Effector CD4-positive, alpha-beta T cell (primary cell): ENCODE measurements at places on chromosomes 3 and 15.

DNA sequence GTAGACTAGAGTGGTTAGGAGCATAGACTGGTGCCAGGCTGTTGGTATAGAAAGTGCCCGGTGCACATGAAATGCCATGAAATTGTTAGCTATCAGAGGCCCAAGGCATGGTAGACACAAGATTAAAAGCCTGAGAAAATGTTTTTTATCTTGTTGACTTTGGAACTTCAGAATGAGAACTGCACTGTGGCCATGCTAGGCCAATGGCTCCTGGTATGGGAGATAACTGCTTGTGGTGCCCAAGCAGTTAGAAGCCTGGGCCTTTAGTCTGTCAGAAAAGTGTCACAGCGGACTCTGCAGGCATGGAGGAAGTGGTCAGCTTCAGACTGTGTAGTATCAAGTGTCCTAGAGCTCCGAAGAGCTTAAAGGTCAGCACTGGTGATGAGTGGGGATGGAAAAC lies 11.9 kb downstream of the FYCO1 start:
- no peak for DNase-seq

GRCh38 chr3:46996689-46997452 lies 17.4 kb downstream of the NBEAL2 start:
- DNase-seq, result no peak

GRCh38 chr3:175664911-175665310 lies 805.8 kb downstream of the NAALADL2 start:
- DNase-seq, result no peak

- DNase-seq, result no peak
These were observed 235.3 kb upstream of the MME start for GRCh38 chr3:154844863-154845262.

DNA sequence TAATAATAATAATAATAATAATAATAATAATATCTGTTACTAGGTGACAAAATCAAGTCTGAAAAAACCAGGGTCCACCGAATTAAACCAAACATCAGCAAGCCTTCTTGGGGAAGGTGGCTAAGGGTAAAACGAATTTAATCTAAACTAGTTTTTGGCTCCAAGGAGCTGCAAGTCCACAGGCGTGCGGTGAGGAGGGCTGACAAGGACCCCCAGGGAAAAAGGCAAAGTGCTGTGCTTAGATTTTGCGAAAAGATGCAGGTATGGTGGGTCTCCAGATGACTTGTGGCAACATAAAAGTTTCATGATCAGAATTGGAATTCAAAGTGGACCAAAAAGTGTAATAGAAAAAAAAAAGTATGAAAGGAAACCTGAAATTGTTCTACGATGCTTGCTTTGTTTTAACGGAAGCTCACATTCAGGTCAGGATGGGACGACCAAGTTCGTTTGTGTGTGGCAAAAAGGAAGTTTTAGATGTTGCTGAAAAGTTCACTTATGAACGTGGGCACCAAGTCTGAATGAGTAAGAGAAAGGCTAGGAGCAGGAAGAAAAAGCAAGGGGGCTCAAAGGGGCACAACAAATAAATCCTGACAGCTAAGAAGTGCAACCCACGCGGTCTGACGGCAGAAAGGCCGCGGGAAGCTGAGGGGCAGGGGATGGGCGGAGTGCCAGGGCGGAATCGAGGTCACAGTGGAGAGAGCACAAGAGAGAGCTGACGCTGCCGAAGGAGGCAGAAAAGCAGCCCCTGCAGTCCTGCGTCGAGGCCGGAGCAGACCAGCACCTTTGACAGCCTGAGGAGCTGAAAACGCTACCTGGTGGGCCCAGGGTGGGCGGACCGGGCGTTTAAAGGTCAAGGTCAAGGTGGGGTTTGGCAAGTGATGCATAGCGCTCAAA lies 1.1 kb downstream of the WDR82 start:
- DNase-seq, result peak; percentile 48

DNA sequence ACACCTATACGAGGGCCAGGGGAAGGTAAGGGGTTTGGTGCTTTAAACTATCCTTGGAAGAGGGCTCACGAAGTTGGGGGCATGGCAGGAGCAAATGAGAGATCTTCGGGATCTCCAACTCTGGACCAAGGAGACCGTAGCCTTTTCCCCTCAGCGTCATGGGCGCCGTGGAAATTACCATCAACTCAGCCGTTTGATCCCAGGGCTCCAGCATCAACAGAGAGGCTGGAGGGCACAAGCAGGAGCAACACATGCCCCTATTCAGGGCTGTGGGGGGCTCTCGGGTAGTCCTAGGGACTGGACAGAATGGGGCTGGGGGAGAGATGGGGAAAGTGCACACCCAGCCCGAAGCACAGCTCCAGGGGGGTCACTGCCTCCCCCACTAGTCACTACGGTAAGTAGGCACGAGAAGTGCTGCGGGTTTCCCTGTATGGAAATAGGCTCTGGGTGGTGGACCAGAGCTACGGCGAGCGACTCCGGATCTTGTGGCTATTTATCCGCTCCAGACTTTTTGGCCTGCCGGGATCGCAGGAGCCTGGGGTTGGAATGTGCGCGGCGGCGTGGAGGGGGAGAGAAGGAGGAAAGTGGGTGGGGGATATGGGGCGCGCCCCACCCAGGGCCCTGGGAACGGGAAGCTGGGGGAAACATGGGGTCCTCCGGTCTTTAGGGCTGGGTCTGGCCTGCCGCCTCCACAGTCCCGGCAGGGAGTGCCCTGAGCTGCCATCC lies 539 bp upstream of the LAMB2 start:
- DNase-seq, result no peak

DNA sequence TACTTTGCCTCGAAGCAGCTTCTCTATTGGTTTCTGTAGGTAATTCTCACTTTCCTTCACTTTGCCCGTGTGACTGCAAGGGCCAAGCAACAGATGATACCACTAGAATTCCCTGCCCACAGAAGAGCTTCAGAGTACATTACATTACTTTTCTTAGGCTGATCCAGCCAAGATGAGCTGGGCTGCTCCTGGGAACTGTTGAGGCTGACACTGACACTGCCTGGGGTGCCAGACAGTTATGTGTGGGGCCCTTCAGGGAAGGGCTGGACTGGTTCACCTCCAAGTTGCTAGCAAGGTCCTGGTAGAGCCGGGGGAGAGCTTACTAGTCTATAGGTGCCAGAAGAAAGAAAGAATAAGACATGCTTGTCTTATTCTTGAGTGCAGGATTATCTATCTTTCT lies 19.0 kb downstream of the GORASP1 start:
- no peak for DNase-seq

DNA sequence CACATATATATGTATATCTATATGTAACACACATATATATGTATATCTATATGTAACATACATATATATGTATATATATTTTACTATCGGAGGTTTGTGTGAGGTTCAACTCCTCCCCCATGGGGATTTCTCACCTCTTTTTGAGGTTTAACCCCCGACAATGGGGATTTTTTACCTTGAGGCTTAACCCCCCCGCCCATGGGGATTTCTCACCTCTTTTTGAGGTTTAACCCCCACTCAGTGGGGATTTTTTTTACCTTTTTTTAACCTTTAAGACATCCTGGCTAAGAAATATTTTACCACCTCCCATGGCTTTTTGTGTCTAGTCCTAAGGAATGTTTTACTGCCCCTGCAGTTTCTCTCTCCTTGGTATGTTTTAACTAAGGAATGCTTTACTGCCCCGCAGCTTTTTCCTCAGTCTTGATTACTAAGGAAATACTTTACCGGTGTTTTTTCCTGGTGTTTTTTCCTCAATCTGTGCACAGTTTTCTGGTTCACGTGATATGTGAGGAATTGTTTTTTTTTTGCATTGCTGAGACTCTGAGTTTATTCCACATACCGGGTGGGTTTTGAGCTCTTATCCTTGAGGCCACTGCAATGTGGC lies 185.2 kb downstream of the KLF13 start:
- peak; percentile 46 for DNase-seq

DNA sequence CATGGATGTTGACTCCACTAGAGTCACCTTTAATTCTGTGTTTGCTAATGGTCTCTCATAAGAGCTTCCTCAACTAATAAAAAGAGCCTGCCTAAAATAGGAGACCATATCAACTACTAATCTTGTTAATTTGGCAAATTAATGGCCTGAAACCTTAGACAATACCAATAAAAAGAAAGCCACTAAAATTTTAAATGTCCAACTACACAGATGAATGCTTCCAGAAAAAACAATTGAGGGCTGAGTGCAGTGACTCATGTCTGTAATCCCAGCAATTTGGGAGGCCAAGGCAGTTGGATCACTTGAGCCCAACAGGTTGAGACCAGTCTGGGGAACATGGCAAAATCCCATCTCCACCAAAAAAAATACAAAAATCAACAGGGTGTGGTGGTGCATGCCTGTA lies 230.9 kb downstream of the NSUN3 start:
- no peak for DNase-seq

DNA sequence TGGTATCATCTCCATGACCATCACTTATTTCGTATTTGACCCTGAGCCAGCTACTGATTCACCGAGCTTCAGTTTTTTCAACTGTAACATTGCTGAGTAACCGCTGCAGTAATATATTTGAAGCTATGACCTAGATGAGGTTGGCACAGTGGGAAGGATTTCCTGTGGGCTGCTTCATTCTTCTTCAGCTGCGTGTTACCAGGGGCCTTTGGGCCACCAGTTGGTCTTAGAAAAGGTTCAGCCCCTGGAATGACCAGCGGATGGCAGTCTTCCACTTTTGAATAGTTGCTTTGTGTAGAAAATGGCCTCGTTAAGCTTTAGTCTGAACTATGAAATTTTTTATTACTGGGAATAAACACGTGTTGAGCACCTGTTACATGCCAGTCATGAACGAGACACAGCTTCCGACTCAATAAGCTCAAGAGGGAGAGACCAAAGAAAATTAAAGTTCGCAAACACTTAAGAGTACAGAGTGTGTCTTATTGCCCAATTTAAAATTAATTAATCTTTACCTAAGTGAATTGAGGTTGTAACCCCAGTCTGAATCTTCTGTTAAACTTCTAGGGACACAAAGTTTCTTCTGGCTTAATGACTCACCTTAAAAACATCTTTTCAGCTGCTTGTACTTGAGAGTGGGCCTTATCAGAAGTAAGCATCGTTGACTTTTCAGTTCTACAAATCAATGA lies 57.6 kb upstream of the NR2E3 start:
- DNase-seq, result no peak

- no peak for DNase-seq
These were observed 70.4 kb downstream of the ADAMTS7 start for GRCh38 chr15:78740904-78741274.
